ENCODE measurements at places on chromosomes 3 and 15.

DNA sequence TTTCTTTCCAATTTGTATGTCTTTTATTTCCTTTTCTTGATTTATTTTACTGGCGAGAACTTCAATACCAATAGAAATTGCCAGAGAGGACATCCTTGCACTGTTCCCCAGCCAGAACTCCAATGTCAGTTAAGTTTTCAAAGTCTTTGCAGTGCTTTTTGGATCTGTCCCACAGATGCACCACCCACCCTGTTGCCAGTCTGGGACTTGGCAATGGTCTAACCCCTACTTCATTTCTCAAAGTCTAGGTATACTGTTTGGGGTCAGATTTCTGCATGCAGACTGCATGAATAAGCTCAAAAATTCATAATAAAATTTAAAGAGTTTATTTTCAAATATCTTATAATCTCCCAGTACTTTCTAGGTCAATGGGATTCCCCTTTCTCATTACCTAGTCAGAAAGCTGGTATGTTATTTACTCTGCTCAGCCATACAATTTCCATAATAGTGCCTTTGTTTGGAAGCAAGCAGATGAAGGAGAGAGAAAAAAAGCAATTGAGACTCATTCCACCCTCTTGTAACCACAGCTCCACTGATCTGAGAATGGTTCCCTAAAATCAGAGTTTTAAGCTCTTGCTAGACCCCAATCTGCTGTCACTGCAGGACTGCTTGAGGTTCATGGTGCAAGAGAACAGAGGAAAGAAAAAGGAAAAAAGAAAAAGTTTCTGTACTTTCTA lies 125.9 kb upstream of the PLXND1 start:
- ATAC-seq, result no peak

- ATAC-seq, result no peak
These were observed 14.0 kb downstream of the VGLL4 start for GRCh38 chr3:11629716-11630115.

DNA sequence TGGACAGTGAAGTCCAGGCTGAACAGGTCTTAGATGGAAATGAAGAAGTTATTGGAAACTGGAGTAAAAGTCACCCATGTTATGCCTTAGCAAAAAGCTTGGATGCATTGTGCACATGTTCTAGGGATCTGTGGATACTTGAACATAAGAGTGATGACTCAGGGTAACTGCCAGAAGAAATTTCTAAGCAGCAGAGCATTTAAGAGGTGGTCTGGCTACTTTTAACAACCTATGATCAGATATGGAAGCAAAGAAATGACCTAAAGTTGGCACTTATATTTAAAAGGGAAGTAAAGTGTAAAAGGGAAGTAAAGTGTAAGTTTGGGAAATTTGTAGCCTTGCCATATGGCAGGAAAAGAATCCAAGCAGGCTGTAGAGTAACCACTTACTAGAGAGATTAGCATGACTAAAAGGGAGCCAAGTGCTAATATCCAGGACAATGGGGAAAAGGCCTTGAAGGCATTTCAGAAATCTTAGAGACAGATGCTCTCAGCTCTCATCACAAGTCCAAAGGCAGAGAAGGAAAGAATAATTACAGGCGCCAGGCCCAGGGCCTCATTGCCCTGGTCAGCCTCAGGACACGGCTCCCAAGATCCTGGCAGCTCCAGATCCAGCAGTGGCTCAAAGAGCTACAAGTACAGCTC lies 73.9 kb upstream of the KCNH8 start:
- ATAC-seq, result no peak

DNA sequence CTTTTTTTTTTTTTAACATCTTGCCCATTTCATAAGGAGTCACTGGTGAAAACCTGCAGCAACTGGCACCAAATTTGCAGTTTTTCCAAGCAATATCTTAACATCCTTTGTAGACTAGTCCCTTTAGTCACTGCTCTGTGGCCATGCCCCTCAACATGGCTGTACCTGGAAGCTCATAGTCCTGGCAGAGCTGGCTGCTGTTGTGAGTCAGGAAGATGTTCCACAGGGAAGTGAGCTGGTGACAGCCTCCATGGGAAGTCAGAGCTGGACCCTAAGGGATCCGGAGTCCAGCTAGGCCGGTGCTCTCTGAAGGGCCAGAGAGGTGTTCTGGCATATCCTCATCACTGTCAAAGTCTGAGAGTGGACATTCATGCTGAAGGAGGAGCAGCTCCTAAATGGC lies 99.3 kb upstream of the ZBED2 start:
- ATAC-seq, result no peak

- peak; percentile 64 for ATAC-seq
These were observed 485 bp downstream of the CELF6 start for GRCh38 chr15:72319360-72319984.

- ATAC-seq, result no peak
These were observed 42.3 kb downstream of the FBXO22 start for GRCh38 chr15:75945953-75946352.

DNA sequence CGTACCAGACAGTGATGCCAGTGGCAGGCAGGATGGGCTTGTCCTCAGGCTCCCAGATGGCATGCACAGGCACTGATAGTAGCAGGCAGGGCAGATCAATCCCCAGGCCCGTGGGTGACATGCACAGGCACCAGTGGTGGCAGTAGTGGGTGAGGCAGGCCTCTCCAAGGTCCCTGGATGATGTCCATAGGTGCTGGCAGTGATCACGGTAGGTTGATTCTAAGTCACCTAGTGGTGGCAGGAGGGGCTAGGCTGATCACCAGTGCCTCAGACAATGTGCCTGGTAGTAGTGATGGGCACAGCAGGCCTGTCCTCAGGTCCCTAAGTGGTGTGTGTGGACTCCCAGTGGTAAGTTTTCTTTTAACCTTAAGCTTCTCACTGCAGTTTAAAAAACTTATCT lies 19.6 kb downstream of the CEP63 start:
- no peak for ATAC-seq

Measured in motor neuron (in vitro differentiated cells).